ENCODE measurements at places on chromosomes 5 and 9. TPM values are rescaled to one million over a fixed set of nuclear protein-coding genes. Genes with fewer than 3 reads are reported as not detected.

RASEF gene
- polyA plus RNA-seq, result 0.07 TPM

HACD4 gene
- 0.16 TPM for polyA plus RNA-seq

LCN2 gene
- polyA plus RNA-seq, result 0.08 TPM

PDCD1LG2 gene
- 0.62 TPM for polyA plus RNA-seq

RNF224 gene
- not detected for polyA plus RNA-seq

CTXN3 gene
- 0.06 TPM for polyA plus RNA-seq

SH3TC2 gene
- polyA plus RNA-seq, result 0.44 TPM

CAMK2A gene
- polyA plus RNA-seq, result 49.6 TPM

CSNK1G3 gene
- polyA plus RNA-seq, result 7.5 TPM

PARP8 gene
- polyA plus RNA-seq, result 0.61 TPM

ESM1 gene
- 0.01 TPM for polyA plus RNA-seq

SLC9A3 gene
- polyA plus RNA-seq, result 1.2 TPM

ARL14EPL gene
- 0.08 TPM for polyA plus RNA-seq

SHLD3 gene
- polyA plus RNA-seq, result 3.7 TPM

CYLC2 gene
- not detected for polyA plus RNA-seq

PCDHGA12 gene
- 0.38 TPM for polyA plus RNA-seq

AGXT2 gene
- polyA plus RNA-seq, result not detected

CER1 gene
- not detected for polyA plus RNA-seq

ECM2 gene
- polyA plus RNA-seq, result 1.2 TPM

Data from psoas muscle (tissue), 8 donors.